ENCODE measurements at places on chromosomes 4 and X. TPM values are rescaled to one million over a fixed set of nuclear protein-coding genes. Genes with fewer than 3 reads are reported as not detected.

Gene SSX2B
- not detected for total RNA-seq

Gene FAM9A
- total RNA-seq, result not detected

Gene GAGE2A
- total RNA-seq, result not detected

Gene GPRASP1
- total RNA-seq, result 1.7 TPM

Gene SLC25A5
- total RNA-seq, result 177 TPM

Gene VCX3A
- total RNA-seq, result not detected

Gene ERAS
- total RNA-seq, result not detected

Gene AREG
- 9.2 TPM for total RNA-seq

All from cardiac ventricle fibroblast (primary cell).